ENCODE measurements at places on chromosomes 3 and 15.

DNA sequence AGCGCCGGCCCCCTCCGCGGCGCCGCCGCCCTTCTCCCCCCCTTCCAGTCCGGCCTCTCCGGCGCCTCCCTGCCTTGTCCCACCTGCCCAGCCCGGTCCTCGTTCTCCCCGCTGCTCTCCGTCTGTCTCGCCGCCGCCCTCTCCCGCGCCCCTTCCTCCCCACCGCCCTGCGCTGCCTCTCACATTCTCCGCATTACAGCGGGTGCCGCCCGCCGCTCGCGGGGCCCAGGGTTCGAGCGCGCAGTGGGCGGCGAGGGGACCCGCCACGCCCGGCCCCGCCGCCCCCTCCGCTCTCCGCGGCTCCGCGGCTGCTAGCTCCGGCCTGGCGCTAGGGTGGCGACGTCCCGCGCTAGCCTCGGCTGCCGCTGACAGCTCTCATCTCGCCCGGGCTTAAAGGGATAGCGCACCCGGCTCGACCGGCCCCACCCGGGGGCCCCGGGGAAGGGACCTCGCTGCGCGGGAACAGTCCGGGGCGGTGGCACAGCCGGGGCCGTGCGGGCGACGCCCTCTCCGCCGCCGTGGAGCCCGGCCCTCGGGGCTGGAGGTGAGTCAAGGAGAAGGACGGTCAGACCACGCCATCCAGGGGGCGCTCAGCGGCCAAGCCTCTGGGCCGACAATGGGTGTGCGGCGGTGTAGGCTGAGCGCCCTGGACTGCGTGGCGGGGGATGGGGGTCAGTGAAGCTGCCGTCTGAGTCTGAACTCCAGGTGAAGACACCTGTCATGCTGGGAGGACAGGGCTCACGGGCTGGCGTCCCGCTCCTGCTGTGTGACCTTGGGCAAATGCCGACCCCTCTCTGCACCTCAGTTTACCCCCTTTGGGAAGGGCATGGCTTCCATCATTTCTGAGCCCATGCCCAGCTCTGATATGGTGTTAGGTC, 187.4 kb upstream of the LINGO1 start:
- no peak for DNase-seq

DNA sequence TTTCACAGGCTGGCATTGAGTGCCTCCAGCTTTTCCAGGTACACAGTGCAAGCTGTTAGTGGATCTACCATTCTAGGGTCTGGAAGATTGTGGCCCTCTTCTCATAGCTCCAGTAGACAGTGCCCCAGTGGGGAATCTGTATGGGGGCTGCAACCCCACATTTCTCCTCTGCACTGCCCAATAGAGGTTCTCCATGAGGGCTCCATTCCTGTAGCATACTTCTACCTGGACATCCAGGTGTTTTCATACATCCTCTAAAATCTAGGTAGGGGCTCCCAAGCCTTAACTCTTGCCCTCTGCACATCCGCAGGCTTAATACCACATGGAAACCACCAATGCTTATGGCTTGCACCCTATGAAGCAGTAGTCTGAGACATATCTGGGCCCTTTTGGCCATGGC, 15.1 kb upstream of the CCR2 start:
- DNase-seq = no peak

GRCh38 chr3:166531730-166532129, 694.5 kb upstream of the BCHE start:
- DNase-seq = no peak

- DNase-seq = no peak
Observed at GRCh38 chr3:158810823-158811724, 9.2 kb downstream of the MFSD1 start.

GRCh38 chr15:99438691-99439523, 126.9 kb upstream of the MEF2A start:
- no peak for DNase-seq

DNA sequence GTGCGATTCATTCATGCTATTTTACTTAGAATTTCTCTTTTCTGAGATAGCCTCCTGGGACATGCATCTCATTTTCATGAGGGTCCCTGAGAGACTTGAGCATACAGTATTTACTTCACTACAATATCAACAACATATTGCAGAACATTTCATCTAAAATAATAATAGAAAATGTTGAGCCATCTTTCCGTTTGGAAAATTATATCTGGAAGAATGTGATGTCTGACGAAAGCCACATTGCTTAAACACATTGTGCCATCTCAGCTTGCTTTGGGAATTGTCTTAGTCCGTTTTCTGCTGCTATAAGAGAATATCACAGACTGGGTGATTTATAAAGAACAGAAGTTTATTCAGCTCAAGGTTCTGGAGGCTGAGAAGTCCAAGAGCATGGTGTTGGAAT, 55.5 kb downstream of the DPH6 start:
- no peak for DNase-seq

DNA sequence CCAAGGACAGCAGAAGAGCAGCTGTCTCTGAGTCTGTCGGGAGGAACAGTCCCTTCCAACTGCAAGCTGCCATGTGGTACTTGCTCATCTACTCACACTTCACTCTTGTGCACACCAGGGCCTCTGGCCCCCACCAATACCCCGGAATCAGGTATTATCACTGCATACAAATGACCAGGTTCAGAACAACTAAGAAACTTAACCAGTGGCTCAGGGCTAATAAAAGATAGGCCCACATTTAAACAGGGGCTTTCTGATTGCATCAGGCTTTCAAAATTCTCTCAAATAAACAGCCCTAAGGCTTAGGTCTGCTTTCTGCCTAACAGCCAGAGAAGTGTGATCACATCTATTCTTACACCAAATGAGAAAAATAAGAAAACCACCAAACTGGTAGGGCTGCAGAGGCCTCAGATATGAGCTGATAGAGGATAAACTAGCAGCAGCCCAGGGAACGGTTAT, 20.7 kb downstream of the CCDC12 start:
- DNase-seq = no peak

DNA sequence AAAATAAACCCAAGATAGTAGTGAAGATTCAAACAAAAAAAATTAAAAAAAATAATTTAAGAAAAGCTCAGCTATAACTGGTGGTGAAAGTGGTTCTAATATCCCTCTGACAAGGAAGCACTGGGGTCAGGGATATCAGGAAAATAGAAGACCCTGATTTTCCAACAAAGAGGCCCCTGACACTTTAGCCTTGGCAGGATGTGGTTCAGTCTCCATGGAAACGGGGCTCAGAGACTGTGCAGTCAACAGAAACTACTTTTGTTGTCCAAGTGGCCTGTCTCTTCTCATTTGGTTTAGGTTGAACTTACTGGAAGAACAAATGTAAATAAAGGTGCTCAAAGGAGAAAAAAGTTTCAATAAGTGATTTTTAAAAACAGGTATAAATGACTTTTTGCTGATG, 27.2 kb downstream of the INTS14 start:
- peak; percentile 3 for DNase-seq

GRCh38 chr3:62376906-62377877, 3.8 kb upstream of the FEZF2 start:
- DNase-seq = no peak
